ENCODE measurements at places on chromosomes 7 and 10. TPM values are rescaled to one million over a fixed set of nuclear protein-coding genes. Genes with fewer than 3 reads are reported as not detected.

The BRAT1 gene
- total RNA-seq, result 15.4 TPM

The TMEM236 gene
- 0.37 TPM for total RNA-seq

The PNLIPRP3 gene
- 9.5 TPM for total RNA-seq

The MPP7 gene
- total RNA-seq, result 5.4 TPM

All from MCF 10A (cell line).